AG04449 (cell line): ENCODE measurements at places on chromosomes 4 and X.

GRCh38 chr4:57378766-57379165 lies 268.6 kb upstream of the IGFBP7 start:
- DNase-seq: no peak

DNA sequence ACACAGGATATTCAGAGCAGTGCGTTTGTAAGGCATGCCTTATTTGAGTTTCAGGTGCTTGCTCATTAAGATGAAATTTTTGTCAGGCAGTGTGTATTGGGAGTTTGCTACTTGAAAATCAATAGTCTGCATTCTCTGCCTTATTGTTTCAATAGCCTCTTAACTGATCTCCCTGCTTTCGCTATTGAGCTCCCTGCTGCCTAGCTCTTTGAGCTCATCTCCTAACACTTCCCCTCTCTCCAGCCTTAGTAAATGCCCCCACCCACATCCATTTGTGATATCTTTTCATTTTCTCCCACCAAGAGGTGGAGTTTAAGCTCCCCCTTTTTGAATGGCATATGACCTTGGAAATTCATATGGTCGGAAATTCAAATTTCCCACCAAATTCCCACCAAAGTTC lies 256.6 kb downstream of the IL1RAPL1 start:
- DNase-seq: no peak

GRCh38 chr4:8419222-8420041 lies 21.1 kb downstream of the ACOX3 start:
- DNase-seq: no peak

DNA sequence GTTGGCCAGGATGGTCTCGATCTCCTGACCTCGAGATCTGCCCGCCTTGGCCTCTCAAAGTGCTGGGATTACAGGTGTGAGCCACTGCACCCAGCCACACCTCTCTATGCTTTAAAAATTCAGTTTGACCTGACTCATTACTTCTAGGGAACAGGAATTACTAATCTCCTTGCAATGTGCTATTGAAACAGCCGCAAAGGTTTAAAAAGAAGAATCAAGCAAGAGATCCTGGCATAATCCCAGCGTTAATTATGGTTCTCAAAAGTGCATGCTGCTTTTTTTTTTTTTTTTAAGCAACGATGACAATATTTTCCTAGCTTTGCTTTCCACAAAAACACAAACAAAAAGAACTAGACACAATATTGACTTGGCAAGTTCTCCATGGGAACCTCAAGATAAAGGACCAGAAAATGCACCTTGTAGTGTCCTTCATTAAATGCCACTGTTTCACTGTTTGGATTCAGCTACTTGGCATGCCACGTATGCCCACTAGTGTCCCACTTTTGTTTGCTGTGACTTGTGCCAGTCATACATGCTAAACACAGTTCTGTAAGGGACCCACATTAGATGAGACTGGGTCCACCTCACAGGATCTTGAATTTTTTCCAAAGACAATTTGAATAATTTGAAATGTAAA lies 112.6 kb upstream of the PPARGC1A start:
- no peak for DNase-seq

- no peak for DNase-seq
These were observed 16.1 kb upstream of the TASL start for GRCh38 chrX:30593440-30594200.

DNA sequence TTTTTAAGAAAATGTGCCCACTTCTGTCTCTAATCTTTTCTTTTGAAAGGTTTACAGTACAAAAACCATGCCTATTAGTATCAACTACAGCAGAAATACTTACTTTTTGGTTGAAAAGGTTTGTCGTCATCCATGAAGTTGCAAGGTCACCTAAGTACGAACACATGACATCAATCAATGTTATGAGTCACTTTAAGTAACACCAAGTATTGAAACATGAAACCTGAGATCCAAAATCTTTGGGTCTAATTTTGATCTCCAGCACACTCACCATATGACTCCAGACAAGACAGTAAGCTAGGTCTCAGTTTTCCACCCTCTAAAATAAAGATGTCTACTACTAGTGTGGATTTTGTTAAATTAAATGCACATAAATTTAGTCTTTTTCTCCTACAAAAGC lies 8.4 kb downstream of the ZNF280C start:
- no peak for DNase-seq

DNA sequence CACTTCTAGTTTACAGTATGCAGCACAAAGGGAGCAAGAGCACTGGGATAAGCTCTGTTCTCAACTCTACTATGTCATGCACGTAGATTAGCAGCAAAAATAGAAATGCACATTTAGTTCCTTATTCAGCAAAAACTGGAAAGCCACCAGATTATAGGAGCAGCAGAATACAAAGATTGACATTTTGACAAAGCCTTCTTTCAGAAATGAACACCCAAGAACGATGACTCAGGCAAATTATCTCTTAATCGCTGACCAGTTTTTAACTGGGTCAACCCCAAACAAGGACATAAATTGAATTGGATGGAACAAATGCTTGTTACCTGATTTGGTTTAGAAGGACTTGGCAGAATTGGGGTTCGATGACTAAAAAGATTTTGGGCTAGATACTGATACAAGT lies 775.3 kb upstream of the HS3ST1 start:
- DNase-seq: no peak

GRCh38 chr4:140857111-140857510 lies 100.9 kb upstream of the TBC1D9 start:
- no peak for DNase-seq
